Skeletal muscle cell (primary cell): ENCODE measurements at places on chromosomes 16 and 17.

GRCh38 chr17:81241203-81241602 lies 2.1 kb downstream of the NDUFAF8 start:
- no peak for DNase-seq

DNA sequence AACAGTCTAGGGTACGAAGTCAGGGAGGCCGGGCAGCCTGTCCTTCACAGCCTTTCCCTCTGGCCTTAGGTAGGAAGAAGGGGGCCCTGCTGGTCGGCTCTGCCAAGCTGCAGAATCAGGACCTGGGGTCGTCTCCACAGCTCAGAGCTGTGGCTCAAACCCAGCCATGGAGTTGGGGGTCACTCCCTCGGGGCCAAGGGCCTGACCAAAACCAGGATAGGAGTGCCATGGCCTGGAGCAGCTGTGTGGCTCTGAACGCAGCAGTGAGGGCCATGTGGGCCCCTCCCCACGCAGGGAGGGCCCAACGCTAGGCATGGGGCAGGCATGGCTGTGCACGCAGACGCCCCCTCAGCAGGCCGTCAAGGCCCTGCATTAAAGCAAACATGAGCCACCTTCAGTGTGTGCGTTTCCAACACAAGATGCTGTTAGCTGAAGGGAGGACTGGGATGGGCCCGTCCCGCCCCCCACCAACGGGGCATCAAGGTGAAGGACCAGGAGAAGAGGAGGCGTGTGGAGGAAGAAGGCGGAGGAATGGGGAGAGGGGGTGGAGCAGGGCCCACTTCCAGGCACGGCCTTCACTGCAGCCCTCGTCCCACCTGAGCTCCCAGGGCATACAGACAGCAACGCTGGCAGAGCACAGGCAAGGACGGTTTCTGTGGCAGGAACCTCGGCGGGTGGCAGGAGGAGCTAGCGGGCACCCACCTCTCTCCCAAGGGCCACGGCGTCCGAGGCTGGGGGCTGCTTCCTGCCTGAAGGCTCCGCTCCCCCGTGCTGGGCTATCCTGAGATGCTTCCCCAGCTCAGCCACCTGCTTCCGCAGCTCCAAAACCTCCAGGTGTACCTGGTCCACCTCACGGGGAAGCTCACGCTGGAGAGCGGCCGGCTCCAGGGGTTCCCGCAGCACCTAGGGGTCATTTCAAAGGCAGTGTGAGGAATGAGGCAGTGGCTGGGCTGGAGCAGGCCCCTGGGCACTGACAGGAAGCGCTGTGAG lies 55.3 kb downstream of the CCDC57 start:
- no peak for DNase-seq

GRCh38 chr16:89601906-89602272 lies 11.6 kb upstream of the DPEP1 start:
- no peak for DNase-seq

- no peak for DNase-seq
Measured at GRCh38 chr17:4789701-4789950, 862 bp downstream of the GLTPD2 start.

- no peak for DNase-seq
Measured at GRCh38 chr16:84497418-84498222, 6.8 kb downstream of the MEAK7 start.
